ENCODE measurements at places on chromosomes 4 and X.

DNA sequence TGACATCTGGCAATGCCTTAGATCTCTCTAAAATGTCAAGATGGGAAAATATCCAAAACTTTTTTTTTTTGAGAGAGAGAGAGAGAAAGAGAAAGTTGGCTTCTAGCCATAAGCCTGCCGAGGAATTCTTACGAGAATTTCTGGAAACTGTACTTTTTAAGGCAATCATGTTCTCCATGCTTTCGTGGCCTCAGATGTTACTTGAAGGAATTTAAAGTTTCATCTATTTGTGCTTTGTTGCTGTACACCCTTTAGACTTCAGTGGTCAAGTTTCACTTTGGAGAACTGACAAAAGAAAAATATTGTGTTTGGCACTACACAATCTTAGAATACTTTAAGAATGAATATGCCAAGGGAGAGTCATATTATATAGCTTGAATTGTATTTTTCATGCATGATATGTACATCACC lies 53.9 kb downstream of the FAT4 start:
- no peak for DNase-seq

- peak; percentile 54 for DNase-seq
These were observed 43.0 kb downstream of the CCDC158 start for GRCh38 chr4:76377911-76378310.

- peak; percentile 34 for DNase-seq
These were observed 2.9 kb downstream of the PDGFRA start for GRCh38 chr4:54231768-54232688.

GRCh38 chr4:130071746-130072145 lies 975.8 kb downstream of the C4orf33 start:
- DNase-seq: no peak

DNA sequence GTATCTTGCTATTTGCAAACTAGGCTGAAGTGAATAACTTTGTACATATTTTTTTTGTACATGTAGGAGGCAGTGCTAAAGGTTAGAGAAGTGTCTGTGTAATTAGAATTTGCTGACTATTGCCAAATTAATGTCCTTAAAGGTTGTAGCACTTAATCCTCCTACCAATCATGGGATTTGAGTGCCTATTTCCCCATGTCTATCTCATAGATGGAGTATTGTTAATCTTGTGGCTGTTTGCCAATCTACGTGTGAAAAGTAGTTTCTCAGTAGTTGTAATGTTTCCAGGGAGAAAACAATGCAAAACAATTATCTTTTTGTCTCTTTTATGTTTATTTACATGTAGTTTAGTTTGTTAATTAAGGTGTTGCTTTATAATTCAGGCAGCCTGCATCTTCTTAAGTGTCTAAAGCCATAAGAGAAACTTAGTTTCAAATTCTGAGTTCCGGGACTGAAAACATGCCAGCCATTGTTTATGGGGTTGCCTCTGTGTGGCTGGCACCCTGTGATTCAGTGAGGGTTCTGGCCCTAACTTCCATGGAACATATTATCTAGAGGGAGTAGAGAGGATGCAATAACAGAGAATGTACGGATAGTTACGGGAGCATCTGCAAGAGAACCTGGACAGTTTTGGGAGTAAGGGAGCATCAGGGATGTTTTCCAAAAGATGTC lies 142.4 kb downstream of the KLHL8 start:
- no peak for DNase-seq

DNA sequence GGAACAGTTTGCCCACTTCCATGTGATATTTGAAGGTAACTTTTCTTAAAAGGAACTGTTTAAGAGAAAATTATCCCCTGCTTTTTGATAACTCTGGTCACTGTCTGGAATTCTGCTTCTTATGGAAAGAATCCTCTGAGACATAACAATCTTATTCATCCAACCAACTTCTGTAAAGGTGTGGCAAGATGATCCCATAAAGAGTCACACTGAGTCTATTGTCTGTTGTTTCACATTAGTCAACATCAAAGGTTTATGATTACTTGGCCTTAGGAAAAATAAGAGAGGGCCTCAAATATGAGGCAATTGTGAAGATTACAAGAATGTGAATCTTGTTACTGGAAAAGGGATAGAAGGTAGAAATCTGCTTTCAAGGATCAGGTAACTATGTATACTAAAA lies 88.0 kb upstream of the MAGEB18 start:
- no peak for DNase-seq

GRCh38 chrX:63993936-63994335 lies 208.9 kb upstream of the ARHGEF9 start:
- DNase-seq: no peak

DNA sequence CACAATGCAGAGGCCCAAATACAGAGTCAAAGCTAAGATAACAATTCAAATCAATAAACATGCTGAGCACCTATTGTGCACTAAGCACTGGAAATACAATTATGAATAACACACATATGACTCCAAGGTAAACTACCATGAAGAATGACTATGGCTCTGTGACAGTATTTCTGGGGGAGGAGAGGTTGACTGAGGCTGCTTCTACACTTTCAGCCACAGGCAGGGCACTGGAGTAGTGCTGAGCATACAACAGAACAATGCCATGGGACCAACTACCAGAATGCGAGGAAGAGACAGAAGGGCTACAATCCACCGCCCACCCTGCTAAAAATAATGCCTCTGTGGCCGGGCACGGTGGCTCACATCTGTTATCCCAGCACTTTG lies 13.7 kb downstream of the TEC start:
- DNase-seq: no peak

DNA sequence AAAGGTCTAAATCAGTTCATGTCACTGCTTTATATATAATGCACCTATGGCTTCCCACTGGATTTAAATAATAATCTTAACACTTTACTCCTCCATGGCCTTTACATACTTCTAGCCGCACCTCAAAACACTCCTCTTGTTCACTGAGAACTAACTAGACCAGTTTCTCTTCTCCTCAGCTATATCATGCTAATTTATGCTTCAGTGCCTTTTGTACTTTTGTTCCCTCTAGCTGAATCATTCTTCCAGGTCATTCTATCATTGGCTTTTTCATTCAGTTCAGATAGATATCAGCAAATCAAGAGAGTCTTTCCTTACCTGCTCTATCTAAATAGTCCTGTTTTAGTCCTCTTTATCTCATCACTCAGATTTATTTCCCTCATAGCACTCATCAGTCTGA lies 64.2 kb downstream of the TET2 start:
- no peak for DNase-seq

DNA sequence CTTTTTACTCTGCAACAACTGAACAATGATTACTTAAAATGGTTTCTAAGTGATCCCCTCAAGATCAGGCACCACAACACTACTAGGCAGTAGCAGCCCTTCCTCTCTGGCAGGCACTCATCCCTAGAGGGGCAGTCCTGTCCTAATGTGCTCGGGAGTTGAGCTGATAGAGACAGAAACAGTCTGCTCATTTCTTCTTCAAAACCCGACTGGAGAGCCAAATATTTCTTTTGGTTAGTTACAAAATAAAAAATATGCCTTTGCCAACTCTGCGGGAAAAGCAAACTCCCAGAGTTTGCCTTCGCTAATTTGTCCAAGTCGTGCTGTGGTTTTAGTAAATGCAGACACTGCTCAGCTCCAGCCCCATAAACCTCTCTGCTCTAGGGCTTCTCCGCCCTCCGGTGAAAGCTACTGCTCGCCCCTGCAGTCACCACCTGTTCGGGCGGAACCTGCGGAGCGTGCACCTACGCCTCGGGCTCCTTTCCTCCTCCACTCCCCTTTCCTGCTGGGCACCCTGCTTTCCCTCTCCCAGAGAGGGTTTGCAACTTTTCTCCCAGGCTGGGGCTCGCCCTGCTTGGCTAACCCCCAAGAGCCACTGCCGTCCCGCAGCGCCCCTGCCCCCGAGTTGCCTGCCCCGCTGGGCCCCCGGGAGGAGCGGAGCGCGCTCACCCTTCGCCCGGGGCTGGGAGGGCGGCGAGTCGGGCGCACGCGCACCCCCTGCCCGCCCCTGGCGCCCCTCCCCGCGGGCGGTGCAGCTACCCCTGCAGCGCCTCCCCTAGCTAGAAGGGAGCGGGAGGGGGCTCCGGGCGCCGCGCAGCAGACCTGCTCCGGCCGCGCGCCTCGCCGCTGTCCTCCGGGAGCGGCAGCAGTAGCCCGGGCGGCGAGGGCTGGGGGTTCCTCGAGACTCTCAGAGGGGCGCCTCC lies at the start of gene NPNT:
TSS of gene NPNT (plus strand) at position 812 of the 923 bp plus-strand sequence. CDS start 182 bp downstream, outside the sequence.
- DNase-seq: peak; percentile 17

GRCh38 chr4:23458054-23458453 lies 431.8 kb downstream of the PPARGC1A start:
- no peak for DNase-seq

DNA sequence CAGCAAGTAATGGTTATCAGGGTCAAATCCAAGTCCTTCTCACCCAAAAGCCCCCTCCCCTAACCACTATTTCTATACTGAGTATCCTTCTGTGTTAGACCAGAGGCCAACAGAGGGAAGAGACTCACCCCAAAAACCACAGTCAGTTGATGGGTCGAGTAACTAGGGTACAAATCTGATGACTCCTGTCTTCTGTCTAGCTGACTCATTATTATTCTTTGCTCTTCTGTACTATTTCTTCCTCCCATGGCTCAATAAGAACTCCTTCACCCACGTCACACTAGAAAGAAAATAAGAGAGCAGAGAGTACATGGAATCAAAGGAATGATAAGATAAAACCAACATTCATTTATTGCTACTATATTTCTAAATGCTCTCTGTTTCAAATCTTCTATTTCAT lies 2.0 kb downstream of the RAB40A start:
- no peak for DNase-seq

- DNase-seq: no peak
These were observed 420.3 kb downstream of the FAT4 start for GRCh38 chr4:125735102-125735501.

DNA sequence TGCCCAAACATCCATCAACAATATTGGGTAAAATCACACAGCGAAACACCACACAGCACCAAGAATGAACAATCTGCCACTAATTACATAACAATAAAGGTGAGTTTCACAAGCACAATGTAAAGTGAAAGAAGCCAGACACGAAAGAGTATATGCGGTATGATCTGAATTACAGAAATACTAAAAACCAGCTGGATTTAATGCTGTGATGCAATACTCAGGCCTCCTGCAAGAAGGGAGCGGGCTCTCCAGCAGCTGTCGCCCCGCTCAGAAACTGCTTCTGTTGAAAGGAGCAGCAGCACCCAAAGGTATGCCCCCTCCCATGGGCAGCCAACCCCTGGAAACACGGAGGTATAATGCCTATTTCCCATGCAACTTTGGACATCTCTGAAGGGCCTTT lies 77.0 kb downstream of the PAPSS1 start:
- no peak for DNase-seq

DNA sequence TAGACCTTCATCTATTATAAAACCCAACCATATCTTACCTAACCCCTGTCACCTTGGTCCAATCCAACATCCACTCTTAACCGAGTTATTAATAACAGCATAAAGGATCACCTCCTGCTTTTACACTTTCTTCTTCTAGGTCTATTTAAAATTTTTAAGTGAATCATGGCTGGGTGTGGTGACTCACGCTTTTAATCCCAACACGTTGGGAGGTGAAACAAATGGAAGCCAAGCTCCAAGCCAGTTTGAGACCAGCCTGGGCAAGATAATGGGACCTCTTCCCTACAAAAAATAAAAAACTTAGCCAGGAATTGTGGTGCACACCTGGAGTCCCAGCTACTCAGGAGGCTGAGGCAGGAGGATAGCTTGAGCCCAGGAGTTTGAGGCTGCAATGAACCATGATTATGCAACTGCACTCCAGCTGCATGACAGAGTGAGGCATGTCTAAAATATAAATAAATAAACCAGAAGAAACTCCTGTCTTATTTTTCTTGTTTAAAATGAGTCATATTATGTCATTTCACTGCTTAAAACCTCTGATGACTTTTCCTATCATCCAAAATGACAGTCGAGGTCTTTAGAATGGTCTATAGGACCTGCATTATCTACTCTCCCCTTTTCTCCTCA lies 188.4 kb downstream of the GASK1B start:
- DNase-seq: no peak

GRCh38 chr4:146073517-146073916 lies 102.0 kb upstream of the LSM6 start:
- DNase-seq: no peak

DNA sequence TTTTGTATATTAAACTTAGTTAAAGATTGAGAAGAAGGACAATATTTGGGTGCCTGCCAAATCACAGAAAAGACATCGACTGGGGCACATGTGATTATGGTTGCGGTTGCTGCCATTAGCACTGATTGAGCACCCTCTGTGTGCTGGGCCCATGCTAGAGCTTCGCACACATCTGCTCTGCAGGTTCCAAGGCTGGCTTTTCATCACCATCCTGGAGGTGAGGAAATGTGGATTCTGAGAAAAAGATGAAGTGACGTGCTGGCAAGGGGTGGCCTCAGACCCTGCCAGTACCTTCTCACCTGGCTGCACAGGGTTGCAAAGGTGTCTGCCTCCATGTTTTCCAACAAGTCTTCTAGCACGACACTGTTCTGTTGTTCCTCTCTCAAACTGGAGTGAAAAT lies 134.0 kb downstream of the EVC2 start:
- no peak for DNase-seq

DNA sequence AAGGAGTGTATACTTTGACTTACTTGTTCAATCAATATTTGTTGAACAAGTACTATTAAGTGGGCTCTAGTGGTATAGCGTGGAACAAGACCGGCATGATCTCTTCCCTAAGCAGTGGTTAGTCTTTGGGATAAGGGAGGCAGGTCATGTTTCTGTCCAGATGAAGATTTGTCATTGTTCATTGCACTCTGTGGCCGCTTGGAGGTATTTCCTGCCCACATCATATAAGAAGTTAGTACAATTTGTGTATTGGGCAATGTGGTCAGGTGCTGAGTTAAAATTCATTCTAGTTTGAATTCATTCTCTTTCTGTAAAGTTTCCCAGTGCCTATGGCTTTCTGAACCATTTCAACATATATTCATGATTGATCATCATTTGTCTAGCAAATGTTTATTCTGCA lies 101.1 kb upstream of the SHISA3 start:
- DNase-seq: no peak

DNA sequence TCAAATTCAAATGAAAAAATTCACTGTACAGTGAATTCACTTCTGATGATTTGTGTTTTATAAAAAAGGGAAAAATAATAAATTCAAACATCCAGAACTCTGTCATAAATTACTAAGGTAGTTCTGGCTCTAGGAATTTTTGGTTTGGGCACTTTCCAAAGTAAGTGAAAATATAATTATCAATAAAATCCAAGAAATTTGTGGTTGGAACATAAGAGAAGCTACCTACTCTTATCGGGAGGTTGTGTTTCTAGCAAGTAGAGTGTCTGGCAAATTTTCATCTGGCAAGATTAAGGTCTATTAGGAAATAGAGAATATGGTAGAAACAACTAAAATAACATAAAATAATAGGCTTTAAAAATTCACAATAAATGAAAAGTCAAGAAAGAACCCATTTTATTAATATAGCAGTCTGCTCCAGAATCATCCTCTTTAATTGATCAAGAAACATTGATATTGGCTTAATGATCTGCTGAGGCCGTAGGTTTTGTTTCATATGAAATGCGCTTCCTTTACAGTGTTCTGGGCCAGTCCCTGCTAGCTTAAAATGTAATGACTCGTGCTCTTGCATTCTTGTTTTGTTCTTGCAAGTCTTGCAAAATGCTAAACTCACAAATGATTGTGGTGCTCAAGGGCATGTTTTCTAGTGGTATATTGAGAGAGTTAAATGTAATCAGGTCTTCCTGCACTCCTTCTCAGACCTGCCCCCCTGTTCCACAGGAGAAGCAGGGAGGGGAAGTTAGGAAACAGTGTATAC lies 331.4 kb downstream of the RAPGEF2 start:
- no peak for DNase-seq

GRCh38 chr4:11423465-11423864 lies 5.2 kb downstream of the HS3ST1 start:
- DNase-seq: no peak

All from activated T-cell treated with anti-CD3 and anti-CD28 coated beads, Interleukin-2, amount 50 U/mL, for 48 hours (primary cell).